ENCODE measurements at places on chromosomes 11 and 22.

DNA sequence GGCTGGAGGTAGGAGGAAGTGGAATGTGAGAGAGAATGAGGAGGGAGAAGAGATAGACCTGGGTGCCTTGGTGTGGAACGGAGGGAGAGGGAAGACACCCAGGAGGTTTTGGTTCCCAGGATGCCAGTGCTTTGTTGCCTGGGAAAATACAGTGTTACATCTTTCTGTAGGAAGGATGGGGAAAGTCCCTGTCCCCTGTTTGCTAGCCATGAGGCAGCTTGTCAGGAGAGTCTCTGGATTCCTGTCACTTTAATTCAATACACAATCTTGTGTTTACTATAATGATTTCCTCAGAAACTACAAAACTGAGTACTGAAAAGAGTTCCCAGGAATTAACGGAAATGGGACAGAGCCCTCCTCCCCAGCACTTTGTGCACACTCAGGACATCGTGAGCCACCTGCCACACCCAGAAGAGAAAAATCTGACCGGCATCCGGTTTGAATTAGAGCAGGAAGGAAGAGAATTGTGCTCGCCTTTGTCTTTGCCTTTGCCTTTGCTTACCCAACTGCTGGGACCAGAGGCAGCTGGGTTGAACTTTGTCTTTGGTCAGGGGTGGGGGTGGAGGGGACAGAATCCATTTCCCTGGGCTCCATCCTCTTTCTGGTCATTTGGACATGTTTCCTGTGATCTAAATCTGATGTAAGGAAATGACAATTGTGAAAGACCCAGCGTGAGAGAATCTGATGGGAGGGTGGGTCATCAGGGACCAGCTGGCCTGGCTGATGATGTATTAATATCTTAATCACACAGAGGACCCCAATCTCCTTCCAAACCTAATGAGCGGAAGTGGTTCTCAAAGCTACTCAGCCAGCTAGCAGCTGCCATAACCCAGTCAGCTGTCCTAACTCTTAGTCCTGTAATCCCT is 1.3 kb upstream of the LIMK2 start:
- DNase-seq = no peak

DNA sequence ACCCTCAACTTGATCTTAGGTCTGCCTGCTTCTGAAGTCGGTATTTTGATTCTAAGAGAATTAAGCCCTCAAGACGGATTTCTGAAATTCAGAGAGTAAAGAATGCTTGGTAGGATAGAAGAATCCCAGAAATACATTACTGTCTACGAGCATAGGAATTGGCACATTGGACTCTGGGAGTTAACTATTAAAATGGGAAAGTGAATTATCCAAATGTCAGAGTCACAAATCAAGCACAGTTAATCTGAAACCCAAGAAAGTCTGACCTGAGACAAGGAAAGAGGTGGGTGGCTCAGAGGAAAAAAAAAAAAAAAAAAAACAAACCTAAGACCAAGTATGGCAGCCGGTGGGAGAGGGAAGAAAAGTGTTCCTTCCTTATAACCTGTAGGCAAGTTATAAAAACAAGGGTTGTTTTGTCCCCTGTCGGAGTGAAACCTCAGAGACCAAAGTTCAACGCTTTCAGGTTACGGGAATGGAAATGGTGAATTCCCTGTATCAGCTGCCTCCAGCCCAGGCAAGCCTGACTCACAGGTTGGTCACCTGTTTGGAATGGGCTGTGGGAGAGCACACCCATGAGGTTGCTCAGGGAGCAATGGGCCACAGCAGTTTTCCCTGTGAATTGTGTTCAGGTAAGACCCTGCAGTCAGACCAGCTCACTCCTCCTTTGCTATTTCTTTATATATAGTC is 139.0 kb downstream of the ETS1 start:
- DNase-seq = no peak

GRCh38 chr11:68687986-68688385 is 3.6 kb downstream of the GAL start:
- DNase-seq = no peak

- DNase-seq = no peak
Observed at GRCh38 chr11:99881610-99882009, 805.5 kb upstream of the ARHGAP42 start.

GRCh38 chr11:115764176-115764575 is 260.0 kb upstream of the CADM1 start:
- no peak for DNase-seq
